ENCODE measurements at places on chromosomes 4 and X.

DNA sequence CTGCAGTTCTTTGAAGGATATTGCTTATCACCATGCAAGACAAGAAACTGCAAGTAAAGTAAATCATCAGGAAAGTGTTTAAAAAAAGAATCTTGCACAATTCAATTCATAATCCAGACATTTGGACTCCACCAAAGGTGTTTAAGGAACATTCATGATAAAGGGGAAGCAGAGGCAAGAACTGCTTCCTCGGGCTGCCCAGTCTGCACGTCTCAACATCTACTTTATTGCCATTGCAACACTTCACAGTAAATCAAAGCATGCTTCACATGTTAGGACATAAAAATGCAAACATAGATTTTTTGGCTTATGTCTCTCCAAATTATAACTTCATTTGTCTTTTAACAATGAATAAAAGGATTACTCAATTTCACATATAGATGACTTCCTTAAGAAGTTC is 42.5 kb downstream of the MID1 start:
- DNase-seq, result no peak

DNA sequence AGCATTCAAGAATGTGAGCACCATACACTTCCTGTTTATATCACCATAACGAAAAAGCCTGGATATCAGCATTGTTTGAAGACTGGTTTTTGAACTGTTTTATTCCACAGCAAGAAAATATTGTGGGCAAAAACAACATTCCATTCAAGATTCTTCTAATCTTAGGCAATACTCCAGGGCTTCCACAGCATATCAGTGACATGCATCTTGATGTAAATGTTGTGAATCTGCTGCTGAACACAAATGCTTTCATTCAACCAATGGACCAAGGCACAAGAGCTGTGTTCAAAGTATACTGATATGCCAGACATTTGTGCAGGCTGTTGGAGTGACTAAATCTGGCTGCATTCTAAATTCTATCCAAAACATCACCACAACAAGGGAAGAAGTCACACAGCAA is 260.1 kb upstream of the ETNPPL start:
- no peak for DNase-seq

DNA sequence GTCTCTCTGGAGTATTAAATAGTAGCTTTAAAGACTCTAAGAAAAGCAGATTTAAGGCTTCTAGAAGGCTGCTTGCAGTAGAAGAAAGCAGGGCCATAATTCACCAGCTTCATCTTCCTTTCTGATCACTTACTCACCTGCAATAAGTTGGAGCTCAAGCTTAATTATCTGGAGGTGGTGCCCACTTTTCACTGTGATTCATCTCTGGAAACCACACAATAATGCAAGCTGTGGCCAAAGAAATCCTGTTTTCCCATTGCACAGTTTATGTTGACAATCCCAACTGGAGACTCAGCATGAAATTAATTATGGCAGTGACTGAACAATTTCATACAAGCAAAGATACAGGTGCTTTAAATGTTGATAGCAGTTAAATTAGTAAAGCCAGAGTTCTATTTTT is 14.7 kb downstream of the CWH43 start:
- no peak for DNase-seq

GRCh38 chr4:2534904-2535375 is 1.5 kb upstream of the FAM193A start:
- no peak for DNase-seq

DNA sequence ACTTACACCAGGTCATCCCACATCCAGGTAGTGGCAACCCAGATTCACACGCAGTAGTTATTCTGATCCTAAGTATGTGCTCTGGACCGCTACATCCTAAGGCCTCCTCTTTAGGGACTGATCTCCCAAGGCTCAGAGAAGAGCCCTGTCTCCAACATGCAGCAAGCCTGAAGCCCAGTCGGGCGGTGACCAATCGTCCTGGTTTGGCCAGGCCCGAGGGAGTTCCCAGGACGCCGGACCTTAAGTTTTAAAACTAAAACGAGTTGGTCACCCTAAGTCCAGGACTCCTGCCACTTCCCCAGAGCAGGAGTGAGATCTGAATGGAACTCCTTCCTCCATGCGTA is 385 bp downstream of the LYAR start:
- DNase-seq, result no peak

- no peak for DNase-seq
Observed at GRCh38 chr4:184550476-184550875, 76.1 kb upstream of the IRF2 start.

- DNase-seq, result no peak
Observed at GRCh38 chr4:130238121-130238520, 1142.2 kb downstream of the C4orf33 start.

DNA sequence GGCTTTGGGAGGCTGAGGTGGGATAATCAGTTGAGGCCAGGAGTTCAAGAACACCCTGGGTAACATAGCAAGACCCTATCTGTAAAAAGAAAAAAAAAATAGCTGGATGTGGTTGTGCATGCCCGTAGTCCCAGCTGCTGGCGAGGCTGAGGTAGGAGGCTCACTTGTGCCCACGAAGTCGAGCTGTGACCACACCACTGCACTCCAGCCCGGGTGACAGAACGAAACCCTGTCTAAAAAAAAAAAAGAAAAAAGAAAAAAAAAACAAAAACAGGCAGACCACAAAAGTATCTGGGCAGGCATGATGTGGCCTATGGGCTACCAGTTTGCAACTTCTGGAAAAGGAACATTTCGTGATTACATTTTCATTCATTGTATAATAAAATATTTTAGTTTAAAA is 38.1 kb upstream of the RASGEF1B start:
- no peak for DNase-seq

GRCh38 chr4:17562157-17562556 is 14.8 kb upstream of the LAP3 start:
- DNase-seq, result no peak

GRCh38 chrX:9835585-9836210 is 49.5 kb downstream of the SHROOM2 start:
- no peak for DNase-seq

DNA sequence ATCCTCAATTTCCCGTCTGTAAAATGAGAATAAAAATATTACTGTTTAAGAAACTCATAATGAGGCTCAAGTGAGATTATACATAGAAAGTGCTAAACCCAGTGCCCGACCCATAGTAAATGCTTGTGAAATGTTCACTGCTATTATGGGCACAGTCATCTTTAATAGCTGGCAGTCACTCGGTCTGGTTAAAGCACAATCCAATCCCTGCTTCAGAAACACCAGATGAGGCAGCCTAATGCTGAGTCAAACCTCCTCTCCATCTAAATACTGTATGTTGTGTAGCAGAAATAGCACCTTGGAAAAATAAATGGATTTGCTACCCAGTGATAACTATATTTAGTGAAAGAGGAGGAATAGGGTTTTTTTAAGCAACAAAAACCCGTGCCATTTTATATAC is 14.5 kb downstream of the EVC2 start:
- no peak for DNase-seq

GRCh38 chrX:49221868-49222267 is 11.3 kb downstream of the CACNA1F start:
- DNase-seq, result no peak

GRCh38 chrX:3787856-3788255 is 74.4 kb upstream of the PRKX start:
- no peak for DNase-seq

DNA sequence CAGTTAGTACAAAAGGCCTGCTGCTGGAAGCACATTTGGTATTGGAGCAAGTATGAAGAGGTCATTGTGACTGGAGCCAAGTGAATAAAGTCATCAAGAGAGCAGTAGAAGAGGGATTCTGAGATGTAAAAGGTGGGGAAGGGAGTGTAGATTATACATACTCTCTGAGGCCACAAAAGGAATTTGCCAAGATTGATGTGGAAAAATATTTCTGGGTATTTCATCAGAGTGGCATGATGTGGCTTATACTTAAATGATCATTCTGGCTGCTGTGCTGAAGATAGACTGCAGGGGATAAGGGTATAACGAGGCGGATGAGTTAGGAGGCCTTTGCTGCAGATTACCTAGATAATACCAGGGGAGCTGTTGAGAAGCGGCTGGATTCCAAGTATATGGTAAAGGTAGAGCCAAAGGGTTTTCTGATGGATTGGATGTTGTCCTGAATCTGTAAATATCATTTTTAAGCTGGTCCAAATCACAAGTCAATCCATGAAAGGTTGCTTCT is 231.8 kb upstream of the AGA start:
- DNase-seq, result no peak

DNA sequence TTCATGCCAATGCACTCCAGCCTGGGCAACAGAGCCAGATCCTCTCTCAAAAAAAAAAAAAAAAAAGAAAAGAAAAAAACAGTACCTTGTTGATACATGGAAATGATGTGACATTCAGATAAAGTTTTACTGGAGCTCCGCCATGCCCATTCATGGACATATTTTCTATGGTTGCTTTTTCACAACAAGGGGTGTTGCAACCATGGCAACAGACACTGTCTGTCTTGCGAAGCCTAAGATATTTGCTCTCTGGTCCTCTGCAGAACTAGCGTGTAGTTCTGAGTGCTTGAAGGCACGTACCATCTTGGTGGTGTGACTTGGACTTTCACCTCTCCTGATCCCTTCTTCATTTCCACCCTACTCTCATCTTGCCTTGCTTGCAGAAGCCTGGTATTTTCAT is 53.2 kb downstream of the TBL1X start:
- no peak for DNase-seq

GRCh38 chr4:182843808-182844325 is 73.3 kb downstream of the DCTD start:
- DNase-seq, result no peak

Measured in stimulated activated CD4-positive, alpha-beta T cell treated with anti-CD3 and anti-CD28 coated beads, Interleukin-12 subunit alpha, Interleukin-12 subunit beta, amount 100 ng/mL, for 4 hours (primary cell).